Dermis microvascular lymphatic vessel endothelial cell (primary cell): ENCODE measurements at places on chromosomes 1 and 21.
A peak's percentile ranks its signal among the peaks of the same experiment; 100 is the strongest.

- DNase-seq: peak; percentile 63
Observed at GRCh38 chr1:57623039-57623790, 199.4 kb upstream of the DAB1 start.

DNA sequence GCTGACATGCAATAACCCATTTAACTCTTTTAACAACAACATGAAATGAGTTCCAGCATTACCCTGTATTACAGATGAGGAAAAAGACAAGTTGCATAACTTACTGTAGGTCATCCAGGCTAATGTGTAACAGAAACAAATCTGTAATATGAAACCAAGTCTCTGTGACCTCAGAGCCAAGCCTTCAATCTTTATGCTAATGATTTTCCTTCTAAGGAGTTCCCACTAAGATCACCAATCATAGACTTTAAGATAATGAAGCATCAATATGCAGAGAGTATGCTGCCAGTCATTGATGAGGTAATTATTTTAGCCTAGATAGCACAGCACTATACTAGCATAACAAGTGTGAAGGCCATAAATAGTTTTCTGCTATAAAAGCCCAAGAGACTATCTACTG lies 35.6 kb upstream of the RNPC3 start:
- no peak for DNase-seq

DNA sequence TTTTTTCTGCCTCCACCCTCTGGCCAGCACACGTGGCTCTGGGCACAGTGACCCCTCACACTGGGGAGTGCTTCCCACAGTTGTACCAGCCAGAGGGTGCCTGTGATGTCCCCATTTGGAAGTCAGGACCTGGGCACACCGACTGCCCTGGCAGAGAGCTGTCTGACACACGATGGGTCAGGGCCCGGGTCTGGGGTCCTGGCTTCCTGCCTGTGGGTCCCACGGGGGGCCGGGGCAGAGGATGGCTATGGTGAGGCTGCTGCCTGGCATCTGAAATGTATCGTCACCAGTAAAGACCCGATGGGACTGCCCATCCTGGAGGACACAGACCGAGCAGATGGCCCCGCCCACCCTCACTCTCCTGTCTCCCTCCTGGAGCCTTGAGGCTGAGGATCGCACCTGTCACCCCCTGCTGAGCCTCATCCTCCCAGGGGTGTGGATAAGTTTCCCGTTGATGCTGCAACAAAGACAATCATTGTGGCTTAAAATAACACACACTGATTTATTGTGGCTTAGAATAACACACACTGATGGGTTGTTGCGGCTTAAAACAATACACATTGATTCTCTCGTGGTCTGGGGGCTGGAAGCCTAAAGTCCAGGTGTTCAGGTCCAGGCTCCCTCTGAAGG lies 88.8 kb upstream of the TTC34 start:
- DNase-seq: no peak

DNA sequence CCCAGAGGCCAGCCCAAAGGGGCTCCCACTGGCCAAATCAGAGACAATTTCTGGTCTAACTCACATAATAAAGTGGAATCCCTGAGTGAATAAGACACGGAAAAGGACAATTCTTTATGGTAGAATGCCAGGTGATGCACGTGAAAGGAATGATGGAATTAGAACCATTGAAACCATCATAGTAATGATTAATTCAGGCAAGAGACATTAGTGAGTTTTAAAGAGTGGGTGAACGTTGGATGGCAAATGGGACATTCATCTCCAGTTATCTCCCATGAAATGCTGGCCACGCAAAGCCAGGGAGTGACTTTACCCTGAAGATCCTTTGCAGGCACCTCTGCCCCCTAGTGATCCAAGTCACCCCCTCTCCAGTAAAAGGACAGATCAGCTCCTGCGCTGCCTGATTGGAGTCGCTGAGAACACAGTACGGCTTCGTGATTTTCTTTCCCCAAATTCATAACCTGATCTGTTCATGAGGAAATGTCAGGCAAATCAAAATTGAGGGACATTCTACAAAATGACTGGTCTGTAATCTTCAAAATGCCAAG lies 87.5 kb downstream of the AJAP1 start:
- DNase-seq: no peak
